ENCODE measurements at places on chromosomes 1 and 21. TPM values are rescaled to one million over a fixed set of nuclear protein-coding genes. Genes with fewer than 3 reads are reported as not detected.

DNA sequence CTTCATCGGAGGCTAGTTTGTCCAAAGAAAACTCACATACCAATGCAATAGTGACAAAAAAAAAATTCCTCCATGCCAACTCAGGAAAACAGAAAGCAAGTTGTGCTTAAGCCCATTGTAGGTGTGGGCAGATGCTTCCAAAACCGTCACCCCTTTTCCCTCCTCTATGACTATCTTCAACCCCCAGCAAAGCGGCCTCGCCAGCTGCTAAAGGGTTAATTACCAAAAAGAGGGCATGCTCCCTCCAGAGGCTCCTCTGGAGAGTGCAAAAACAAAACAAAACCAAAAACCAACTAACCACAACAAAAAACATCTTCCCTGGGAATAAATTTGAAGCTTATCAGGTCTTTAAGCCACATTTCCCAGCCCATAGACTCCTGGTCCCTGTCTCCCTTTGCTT lies 1.2 kb downstream of the LMOD1 start:
- no peak for ATAC-seq

Gene SCMH1
- total RNA-seq, result 45.6 TPM

Gene LCE1F
- total RNA-seq, result not detected

GRCh38 chr1:29172415-29172939 lies 9.2 kb downstream of the SRSF4 start:
- no peak for ATAC-seq

DNA sequence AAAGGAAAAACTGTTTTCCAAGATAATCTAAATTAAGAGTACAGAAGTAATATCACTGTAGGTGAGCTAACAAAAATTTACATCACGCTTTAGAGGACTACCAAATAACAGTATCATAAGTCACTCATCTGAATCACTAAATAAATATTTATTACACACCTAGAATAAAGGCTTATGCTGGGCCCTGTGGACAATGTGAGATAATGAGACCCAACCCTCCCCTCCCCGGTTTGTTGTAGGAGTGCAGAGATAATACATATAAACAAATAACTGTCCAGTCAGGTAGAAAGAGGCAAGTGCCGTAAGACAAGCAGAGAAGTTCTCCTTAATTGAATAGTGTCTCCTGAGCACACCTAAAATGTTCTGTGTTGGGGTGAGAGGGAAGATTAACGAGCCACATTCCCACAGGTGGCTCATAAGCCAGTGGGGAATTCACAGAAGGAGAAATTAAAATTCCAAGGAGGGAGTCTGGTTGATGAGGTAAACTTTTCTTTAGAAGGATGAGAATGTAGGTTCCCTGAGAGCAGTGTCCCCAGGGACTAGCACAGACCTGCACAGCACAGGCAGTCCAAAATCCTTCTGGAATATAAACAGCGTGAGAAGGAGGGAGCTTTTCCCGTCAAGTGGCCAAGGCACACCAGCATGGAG lies 241.4 kb downstream of the NFIA start:
- ATAC-seq, result no peak

DNA sequence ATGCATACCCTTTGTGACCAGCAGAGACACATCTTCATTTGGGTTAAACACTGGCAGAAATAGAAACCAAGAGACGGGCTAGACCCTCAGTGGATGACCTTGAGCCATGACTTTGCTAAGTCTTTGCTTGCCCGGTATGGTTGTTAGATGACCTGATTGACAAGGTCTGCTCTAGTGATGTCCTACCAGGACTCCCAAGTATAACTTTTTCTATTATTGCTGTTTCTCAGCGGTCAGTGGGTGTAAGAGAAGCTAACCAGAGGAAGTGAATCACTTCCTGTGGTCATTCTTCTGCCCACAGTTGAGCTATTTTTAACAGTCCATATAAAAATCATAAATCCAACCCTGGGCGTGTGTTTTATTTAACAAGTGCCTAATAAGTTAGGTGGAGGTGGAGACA lies 126.2 kb upstream of the ETS2 start:
- no peak for ATAC-seq

GRCh38 chr1:1599030-1599934 lies 653 bp downstream of the FNDC10 start:
- peak; percentile 31 for ATAC-seq

Gene SDF4
- 115 TPM for total RNA-seq

- no peak for ATAC-seq
Observed at GRCh38 chr1:12712076-12712475, 3.8 kb upstream of the AADACL3 start.

DNA sequence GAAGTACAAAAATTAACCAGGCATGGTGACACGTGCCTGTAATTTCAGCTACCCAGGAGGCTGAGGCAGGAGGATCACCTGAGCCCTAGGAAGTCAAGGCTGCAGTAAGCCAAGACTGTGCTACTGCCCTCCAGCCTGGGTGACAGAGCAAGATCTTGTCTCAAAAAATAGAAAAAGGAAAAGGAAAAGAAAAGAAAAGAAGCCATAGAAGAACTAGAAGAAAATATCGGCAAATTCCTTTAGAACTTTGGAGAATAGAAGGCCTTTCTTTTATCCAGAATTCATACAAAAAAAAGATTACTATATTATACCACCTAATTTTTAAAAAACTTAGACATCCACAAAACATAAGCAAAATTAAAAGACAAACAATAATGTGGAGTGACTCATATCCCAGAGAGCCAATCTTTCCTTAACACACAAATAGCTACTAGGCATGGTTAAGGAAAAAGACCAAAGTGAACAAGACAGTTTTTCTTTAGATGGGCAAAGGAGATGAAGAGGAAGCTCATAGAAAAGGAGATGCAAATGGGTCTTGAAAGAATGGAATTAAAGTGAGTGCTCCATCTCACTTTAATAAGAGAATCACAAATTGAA lies 251.1 kb upstream of the IRF2BP2 start:
- no peak for ATAC-seq

- ATAC-seq, result no peak
Observed at GRCh38 chr21:31543191-31543590, 116.3 kb upstream of the SOD1 start.

Gene PHACTR4
- 32.2 TPM for total RNA-seq

DNA sequence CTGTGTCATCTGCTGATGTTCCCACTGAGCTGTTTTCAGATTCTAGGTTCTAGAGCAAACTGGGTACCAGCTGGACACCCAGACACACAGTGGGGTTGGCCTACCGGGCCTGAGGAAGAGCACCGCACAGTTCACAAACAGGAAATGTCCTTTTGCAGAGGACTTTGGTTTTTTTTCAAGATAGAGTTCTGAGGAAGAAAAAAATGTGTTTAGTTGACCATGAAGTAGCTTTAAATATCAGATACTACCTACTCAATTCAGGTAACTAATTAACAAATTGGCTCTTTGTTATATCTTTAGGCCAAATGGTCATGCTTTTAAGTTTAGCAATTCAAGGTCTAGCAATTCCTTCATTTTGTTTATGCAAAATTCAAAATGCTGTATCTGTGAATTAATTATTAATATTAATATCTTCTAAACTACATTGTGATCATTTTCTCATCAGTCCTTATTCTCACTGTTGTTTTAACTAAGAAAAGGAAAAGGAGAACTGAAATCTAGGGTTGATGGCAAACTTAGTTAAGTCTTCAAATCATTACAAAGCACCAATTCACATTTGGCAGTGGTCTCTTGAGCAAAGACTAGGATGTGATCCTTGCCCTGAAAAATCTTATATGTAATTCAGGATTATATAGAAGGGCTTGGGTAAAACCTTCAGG lies 17.2 kb upstream of the NCF2 start:
- no peak for ATAC-seq

- peak; percentile 34 for ATAC-seq
Observed at GRCh38 chr21:42195378-42196031, 23.4 kb upstream of the ABCG1 start.

GRCh38 chr1:61442544-61442943 lies 282.4 kb downstream of the TM2D1 start:
- no peak for ATAC-seq

GRCh38 chr1:16451841-16452528 lies 11.5 kb downstream of the NECAP2 start:
- ATAC-seq, result no peak

Gene CD1B
- total RNA-seq, result not detected

Data from gastroesophageal sphincter (tissue), 4 donors.